ENCODE measurements at places on chromosomes 2 and 18.

DNA sequence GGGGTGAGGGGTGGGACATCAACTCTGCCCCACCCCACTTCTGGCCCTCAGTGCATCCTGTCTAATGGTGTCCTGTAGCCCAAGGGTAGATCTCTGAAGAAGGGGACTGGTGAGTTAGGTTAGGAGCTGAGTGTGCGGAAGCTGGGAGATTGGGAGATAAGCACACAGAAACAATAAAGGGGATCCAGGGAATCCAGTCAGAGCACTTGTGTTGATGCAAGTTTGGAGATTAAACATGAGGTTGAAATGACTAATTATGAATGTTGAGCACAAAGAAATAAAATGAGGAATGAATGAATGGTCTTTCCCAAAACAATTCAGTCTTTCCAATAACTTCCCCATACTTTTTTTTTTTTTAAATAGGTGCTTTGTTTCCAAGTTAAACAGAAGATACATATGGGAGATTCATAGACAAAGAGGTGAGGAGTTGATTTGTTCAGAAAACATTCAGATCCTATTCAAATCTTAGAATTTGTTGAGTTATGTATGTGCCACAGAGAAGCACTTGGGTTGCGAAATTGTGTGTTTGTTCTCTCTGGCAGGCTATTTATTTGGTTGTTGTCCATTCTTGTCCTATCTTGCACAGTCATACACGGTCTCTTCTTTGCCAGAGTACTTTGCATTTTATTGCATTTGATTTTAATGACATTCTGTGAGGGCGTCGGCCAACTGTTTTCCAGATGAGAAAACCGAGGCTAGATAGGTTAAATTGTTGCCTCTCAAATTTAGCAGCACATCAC lies 31.6 kb upstream of the NABP1 start:
- H3K4me1 ChIP-seq: no peaks in the 10 kb centered on the region
- H3K4me3 ChIP-seq: no peak overlapping the region
- DNase-seq: no peak
- no peak overlapping the region for H3K27ac ChIP-seq
- H3K36me3 ChIP-seq: no peaks in the 10 kb centered on the region
- H3K27me3 ChIP-seq: no peaks in the 10 kb centered on the region

DNA sequence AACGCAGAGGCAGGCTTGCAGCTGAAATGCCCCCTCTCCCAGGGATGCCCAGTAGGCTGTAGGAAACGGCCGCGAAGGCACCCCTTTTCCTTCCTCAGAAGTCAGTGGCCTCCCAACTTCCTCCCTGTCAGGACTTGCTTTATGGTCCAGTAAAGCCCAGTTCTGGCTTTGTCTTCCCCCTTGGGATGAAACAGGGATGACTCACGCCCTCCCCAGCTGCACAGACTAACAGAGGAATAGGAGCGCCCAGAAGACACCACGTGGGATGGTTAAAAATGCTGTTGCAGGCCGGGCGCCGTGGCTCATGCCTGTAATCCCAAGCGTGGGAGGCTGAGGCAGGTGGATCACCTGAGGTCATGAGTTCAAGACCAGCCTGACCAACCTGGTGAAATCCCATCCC lies 6.9 kb downstream of the CREG2 start:
- no peaks in the 10 kb centered on the region for H3K27me3 ChIP-seq
- no peaks in the 10 kb centered on the region for H3K4me1 ChIP-seq
- H3K4me3 ChIP-seq: no peak overlapping the region
- no peaks in the 10 kb centered on the region for H3K36me3 ChIP-seq

DNA sequence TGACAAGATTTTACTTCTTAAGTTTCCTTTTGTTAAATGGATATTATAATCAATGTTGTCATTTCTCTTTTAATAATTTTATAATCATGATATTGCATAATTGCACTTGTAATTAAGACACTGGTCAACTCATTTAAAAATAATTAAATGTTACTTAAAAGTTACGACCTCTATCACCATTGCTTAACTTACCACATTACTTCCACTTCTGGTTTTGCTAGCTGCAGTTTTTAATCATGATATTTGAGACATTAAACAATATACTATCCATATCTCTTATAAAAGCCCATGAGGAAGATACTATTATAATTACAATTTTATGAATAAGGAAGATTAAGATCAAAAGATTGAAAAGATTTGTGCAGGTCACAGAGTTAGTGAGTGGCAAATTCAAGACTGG lies 502.0 kb downstream of the RNF144A start:
- H3K27me3 ChIP-seq: no peaks in the 10 kb centered on the region
- no peaks in the 10 kb centered on the region for H3K36me3 ChIP-seq
- H3K27ac ChIP-seq: no peak overlapping the region
- DNase-seq: no peak
- no peaks in the 10 kb centered on the region for H3K4me1 ChIP-seq

DNA sequence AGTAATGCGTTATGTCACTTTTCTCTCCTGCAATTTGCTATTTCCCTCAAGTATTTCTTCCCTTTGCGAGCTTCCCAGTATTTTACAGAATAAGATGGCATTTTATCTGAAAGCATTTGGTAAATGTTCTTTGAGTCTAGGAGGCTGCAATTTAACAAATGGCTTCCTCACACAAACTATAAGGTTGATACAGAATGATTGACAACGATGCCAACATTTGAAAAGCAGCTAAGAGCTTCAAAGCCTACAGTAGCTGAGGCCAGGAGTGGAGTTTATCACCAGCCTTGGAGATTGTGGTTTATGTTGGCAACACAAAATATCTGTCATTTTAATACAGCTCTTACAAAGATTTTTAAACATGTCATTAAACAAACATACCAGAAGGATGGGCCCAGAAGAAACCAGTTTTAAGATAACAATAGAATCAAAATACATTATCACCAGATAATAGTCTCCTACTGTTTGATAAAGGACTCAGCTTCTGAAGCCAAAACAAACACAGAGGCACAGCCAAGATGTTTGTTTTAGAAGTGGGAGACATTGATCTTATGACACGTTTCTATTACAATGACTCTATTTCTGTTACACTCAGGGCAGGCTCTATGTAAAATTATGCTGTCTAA lies 711.4 kb upstream of the ACVR2A start:
- no peak for DNase-seq
- H3K4me1 ChIP-seq: no peaks in the 10 kb centered on the region
- no peak overlapping the region for H3K27ac ChIP-seq
- no peak overlapping the region for H3K4me3 ChIP-seq
- no peaks in the 10 kb centered on the region for H3K27me3 ChIP-seq
